NCI-H1930 (cell line): ENCODE measurements at places on chromosomes 3 and 15.
A peak's percentile ranks its signal among the peaks of the same experiment; 100 is the strongest.

GRCh38 chr3:175186511-175186910 lies 327.4 kb downstream of the NAALADL2 start:
- no peak for DNase-seq

- no peak for DNase-seq
Measured at GRCh38 chr15:33200444-33200843, 5.9 kb upstream of the FMN1 start.

- DNase-seq = peak; percentile 39
Measured at GRCh38 chr3:102454181-102454580, 19.4 kb downstream of the ZPLD1 start.

DNA sequence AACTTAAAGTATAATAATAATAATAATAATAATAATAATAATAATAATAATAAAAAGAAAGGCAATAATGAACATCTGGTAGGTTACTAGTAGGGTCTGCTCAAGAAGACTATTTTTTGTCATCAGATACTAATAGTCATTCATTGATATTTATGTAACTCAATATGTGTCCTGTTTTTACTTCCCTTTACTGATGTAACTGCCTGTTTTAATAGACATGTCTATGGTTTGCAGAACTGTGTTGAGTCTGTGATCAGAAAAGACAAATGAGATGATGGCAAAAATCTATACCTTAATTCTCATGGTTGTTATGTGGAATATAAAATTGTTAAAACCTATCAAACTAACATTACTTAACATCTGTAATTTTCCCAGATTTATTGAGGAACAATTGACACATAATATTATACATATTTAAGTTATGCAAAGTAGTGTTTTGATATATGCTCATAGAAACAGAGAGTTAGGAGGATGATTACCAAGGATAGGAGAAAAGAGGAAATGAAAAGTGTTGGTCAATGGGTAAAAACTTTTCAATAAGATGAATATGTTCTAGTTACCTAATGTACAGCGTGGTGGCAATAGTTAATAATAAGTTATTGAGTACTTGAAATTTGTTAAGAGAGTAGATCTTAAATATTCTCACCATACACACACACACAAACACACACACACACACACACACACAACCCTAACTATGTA lies 699.4 kb downstream of the ZPLD1 start:
- no peak for DNase-seq

DNA sequence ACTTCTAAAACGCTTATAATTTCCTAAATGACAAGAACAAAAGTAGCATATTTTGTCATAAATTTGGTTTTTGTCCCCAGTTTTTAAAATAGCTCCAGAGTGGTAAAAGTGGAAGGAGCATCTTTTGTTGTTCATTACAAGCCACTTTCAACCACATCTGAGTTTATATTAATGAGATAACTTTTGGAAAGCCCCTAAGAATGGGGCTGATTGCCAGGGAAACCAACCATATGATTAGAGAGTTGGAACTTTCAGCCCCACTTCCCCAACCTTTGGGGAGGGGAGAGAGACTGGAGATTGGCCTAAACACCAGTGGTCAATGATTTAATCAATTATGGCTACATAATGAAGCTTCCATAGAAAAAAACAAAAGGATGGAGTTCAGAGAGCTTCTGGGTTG lies 57.4 kb downstream of the CPA3 start:
- DNase-seq = no peak

DNA sequence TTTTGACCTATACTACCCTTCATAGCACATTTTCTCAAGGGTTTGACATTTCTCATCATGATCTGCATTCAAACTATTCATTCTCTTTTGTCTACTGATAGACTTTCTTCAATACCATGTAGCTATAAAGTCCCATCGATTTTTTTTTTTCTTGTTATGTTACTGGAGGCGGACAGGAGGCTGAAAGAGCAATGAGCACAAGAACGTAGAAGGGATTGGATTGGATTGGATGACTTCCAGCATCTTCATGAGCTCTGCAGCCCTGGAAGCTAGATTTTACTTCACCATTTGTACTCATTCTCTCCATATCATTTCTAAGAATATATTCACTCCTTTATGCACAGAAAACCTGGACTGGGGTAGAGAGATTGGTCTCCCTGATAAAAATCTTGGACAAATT lies 43.2 kb downstream of the DUT start:
- no peak for DNase-seq

GRCh38 chr3:15171096-15171495 lies 35.0 kb upstream of the CAPN7 start:
- DNase-seq = no peak

DNA sequence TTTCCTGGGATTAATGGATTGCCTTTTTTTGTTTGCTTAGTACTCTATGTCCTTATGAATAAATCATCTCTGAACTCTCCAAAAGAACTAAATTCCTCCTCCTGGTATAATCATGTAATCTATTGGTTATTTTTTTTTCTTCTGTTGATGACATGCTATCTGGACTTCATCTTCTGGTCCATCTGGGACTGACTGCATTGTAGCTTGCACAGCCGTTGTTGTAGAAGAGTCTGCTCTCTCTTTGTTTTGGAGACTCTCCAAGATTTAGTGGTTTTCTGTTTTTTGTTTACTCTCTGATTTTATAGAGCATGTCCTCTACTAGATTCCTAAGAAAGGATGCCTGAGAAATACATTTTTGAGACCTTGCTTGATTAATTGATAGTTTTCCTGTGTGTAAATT lies 19.1 kb downstream of the IREB2 start:
- no peak for DNase-seq

DNA sequence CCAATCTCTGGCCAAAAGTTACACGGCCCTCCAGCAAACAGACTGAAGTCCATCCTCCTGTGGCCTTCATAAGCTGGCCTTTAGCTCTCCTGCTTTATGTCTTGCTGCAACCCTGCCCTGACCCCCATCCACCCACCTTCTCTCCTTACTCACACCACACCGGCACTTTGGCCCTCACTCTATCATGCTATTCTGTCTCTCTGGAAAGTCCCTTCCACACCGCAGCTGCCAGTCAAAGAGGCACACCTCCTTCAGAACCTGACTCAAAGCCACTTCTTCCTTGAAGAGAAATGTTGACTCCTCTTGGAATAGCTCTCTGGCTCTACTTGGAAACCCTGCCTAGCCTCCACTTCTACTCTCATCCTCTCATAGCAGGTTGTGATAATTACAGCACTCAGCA lies 4.5 kb downstream of the GPR156 start:
- DNase-seq = no peak

- DNase-seq = no peak
Measured at GRCh38 chr3:185172086-185173049, 19.5 kb upstream of the C3orf70 start.

- no peak for DNase-seq
Measured at GRCh38 chr15:40398413-40398873, 7.2 kb upstream of the IVD start.

DNA sequence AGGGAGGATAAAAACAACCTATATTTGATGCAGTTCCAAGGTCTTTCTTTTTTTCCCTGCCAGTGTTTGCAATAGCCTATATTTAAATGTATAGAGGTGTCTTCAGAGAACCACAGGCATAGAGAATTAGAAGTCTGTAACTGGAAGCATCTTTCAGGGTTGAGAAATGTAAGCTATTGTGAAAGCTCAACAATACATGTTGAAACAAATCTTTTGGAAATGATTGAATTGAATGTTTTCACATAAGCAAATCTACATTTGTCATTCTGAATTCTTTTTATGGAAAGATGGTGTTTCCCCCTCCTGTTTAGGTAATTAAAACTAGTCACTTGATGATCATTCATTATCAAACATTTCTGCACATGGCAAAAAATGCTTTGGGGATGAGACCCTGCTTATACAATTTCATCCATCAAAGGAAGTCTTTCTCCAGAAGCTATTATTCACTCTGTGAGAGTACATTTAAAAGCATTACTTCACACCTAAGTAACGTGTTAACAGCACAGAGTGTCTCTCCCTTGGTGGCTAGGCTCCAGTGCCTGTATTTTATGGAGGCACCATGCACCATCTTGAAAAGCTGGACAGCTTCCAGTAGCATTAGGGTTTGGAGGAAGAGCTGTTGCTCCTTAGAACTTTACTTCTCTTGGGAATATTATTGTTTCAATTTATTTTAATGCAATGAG lies 406.2 kb downstream of the LSAMP start:
- no peak for DNase-seq

- no peak for DNase-seq
Measured at GRCh38 chr3:67516496-67516895, 137.9 kb downstream of the SUCLG2 start.

DNA sequence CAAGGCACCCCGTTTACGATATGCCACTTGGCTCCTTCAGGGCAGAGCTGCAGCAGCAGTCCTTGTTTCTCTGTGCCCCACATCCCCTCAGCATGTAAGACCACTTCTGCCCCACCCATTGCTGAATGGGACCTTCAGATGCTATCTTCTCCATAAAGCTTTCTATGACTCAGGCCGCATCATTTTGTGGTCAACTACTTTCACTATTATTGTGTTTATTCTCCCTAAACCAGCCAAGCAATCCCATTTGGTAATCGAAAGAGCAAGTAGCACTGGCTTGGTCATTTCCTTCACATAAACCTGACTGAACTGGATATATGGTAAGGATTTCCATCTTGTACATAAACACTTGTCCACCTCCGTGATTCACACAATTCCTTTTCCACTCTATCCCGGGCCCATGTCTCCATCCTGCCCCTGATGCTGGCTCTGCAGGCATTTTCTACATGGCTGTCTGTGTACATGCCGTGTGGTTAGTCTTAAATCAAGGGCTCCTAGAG lies 25.7 kb downstream of the LIPC start:
- no peak for DNase-seq

- DNase-seq = no peak
Measured at GRCh38 chr15:68564173-68564572, 14.6 kb upstream of the CORO2B start.

DNA sequence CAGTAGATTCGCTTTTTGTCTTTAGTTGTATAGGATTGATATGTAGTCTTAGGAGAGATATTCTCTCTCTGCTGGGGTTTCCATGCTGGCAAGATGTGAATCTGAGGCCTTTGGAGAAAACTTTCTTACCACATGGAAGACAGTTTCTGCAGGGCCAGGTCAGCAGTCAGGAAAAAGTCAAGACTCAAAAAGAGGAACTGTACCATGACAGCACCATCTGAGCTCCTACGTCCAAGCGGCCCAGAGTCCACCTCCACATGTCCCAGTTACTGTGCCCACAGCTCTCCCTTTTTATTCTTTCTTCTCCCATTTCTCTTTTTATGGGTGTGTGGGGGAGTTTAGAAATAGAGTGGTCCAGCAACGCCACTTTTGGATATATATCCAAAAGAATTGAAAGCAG lies 172.0 kb downstream of the MTHFS start:
- no peak for DNase-seq

- DNase-seq = no peak
Measured at GRCh38 chr3:160458151-160458550, 8.6 kb upstream of the TRIM59 start.

DNA sequence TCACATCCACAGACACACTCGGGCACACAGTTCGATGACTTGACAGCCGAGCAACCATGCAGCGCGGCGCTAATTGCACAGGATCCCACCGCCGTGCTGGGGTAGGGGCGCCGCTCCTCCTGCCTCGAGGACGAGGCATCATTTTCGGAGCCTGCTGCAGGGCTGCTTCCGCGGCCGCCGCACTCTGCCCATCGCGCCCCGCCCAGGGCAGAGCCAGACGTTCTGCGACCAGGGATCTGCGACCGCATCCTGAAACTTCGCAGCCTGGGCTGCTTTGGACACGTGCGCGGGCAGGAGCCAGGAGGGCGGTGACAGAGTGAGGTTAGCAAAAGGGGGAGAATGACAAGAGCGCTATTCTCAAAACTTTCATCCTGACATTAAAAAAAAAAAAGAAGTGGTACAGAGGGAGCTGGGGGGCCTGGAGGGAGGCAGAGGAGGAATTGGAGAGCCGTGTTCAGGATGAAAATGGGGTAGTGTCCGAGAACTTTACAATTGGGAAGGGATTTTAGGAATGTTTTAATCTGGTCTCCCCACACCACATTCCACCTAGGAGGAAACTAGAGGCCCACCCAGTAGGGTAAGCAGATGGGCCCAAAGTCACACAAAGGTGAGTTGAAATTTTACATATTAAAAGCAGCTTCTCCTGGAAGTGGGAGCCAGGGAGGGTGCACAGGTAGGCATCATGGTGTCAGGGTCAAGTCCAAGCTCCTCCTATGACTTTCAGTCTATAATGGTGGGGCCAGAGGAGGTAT lies 15.9 kb downstream of the IGDCC3 start:
- no peak for DNase-seq

GRCh38 chr3:110383356-110383755 lies 688.3 kb upstream of the NECTIN3 start:
- DNase-seq = no peak

- DNase-seq = no peak
Measured at GRCh38 chr3:114404590-114404989, 110.8 kb downstream of the TIGIT start.

- DNase-seq = no peak
Measured at GRCh38 chr3:184241447-184242296, 7.1 kb downstream of the ALG3 start.

DNA sequence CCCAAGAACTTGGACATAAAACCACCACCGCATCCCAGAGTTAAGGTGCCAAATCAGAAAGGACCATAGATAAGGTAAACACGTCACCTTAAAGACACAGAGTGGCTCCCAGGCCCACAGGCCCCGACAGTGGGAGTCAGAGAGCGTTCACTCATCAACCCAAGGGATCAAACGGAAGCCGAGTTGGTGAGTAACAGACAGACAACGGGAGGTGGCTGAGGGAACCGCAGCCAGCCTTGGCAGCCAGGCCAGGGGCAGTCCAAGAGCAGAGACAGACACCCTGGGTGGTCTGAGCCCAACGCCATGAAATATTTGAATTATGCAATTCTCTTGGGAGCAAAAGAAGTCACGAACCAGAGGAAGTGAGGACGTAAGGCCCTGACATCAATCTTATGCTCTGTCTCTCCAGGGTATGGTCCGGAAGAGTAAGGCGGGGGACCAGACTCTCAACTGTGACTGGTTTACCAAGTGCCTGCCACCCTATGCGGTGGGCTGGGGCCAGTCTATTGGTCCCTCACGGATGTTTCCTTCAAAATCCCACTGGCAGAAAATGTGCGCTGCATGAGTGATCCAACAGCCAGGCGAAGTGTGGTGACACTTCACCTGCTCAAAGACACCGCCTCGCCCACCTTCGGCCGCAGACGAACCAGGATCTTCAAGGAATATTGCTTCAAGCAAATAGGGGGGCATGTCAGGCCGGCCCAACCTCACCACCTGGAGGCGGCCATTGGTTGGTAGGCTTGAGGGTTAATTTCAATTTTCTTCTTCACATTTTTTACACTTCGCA lies 34.3 kb downstream of the TMEM44 start:
- no peak for DNase-seq

GRCh38 chr15:67218428-67218827 lies 36.0 kb downstream of the AAGAB start:
- no peak for DNase-seq
